ENCODE measurements at places on chromosomes 1 and 21. TPM values are rescaled to one million over a fixed set of nuclear protein-coding genes. Genes with fewer than 3 reads are reported as not detected.

The CLCA4 gene
- total RNA-seq = 4.7 TPM

The DLGAP3 gene
- 90.5 TPM for total RNA-seq

The PPP1R12B gene
- total RNA-seq = 107 TPM

The AMY2B gene
- total RNA-seq = 90.4 TPM

The SH2D1B gene
- total RNA-seq = 2.2 TPM

The MMEL1 gene
- 1.4 TPM for total RNA-seq

All from dorsolateral prefrontal cortex (tissue), 122 donors.